ENCODE measurements at places on chromosomes 13 and 19. TPM values are rescaled to one million over a fixed set of nuclear protein-coding genes. Genes with fewer than 3 reads are reported as not detected.

The KDM4B gene
- 46.2 TPM for total RNA-seq

The ACER1 gene
- total RNA-seq = not detected

The SLC25A41 gene
- total RNA-seq = 0.47 TPM

The ELSPBP1 gene
- not detected for total RNA-seq

The SOX1 gene
- total RNA-seq = 0.08 TPM

The SYNE4 gene
- 6.5 TPM for total RNA-seq

The ZNF222 gene
- total RNA-seq = 1.8 TPM

The ZNF256 gene
- total RNA-seq = 2.6 TPM

The RASGRP4 gene
- total RNA-seq = 1.8 TPM

The ZNF439 gene
- total RNA-seq = 10.9 TPM

The LYPD3 gene
- total RNA-seq = 0.21 TPM

The ZNF497 gene
- 0.73 TPM for total RNA-seq

The SHISA2 gene
- 0.12 TPM for total RNA-seq

The ZNF571 gene
- total RNA-seq = 2.8 TPM

The C19orf67 gene
- total RNA-seq = 0.42 TPM

The SLC17A7 gene
- 0.24 TPM for total RNA-seq

The ERICH4 gene
- not detected for total RNA-seq

The ZNF681 gene
- total RNA-seq = 3.1 TPM

The AP1M2 gene
- total RNA-seq = 158 TPM

The ICAM5 gene
- total RNA-seq = 1.1 TPM

The ZNF726 gene
- 1.5 TPM for total RNA-seq

The CEACAM7 gene
- total RNA-seq = 2,049 TPM

The LGI4 gene
- total RNA-seq = 9.7 TPM

The APLP1 gene
- total RNA-seq = 1.8 TPM

The KIR2DL1 gene
- total RNA-seq = not detected

The KIR2DL4 gene
- total RNA-seq = 0.49 TPM

The DNAAF3 gene
- total RNA-seq = 2.6 TPM

The NANOS3 gene
- 0.56 TPM for total RNA-seq

The IZUMO2 gene
- total RNA-seq = not detected

The CEACAM4 gene
- total RNA-seq = 0.24 TPM

The C19orf38 gene
- 0.98 TPM for total RNA-seq

The SYMPK gene
- 62.7 TPM for total RNA-seq

The ZNF177 gene
- 0.53 TPM for total RNA-seq

The EFNB2 gene
- 97.1 TPM for total RNA-seq

The KLC3 gene
- not detected for total RNA-seq

The CRLF1 gene
- total RNA-seq = 2.4 TPM

The ZNF223 gene
- total RNA-seq = 5.0 TPM

The ZNF468 gene
- 16.0 TPM for total RNA-seq

The TINCR gene
- 7.5 TPM for total RNA-seq

The NKPD1 gene
- total RNA-seq = 0.15 TPM

The KCNN4 gene
- total RNA-seq = 45.6 TPM

Measured in left colon (tissue), 2 donors.